ENCODE measurements at places on chromosomes 2 and 18.

DNA sequence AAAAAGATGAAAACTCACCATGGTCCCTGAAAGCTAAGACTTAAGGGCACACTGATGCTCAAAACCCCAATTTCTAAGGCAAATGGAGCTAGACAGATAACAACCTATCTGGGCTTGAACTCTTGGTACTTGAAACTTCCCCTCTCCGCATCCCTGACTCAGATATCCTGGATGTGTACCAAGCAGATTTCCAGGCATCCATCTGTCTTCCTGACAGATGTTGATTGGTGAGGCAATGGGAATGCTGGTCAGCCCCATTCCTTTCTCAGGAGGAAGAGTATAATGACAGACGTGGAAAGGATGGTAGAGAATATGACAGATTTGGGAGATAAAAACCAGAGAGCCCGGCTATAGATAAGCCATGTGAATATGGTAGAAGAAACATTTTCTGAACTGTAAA lies 69.2 kb downstream of the ADD2 start:
- DNase-seq: no peak

DNA sequence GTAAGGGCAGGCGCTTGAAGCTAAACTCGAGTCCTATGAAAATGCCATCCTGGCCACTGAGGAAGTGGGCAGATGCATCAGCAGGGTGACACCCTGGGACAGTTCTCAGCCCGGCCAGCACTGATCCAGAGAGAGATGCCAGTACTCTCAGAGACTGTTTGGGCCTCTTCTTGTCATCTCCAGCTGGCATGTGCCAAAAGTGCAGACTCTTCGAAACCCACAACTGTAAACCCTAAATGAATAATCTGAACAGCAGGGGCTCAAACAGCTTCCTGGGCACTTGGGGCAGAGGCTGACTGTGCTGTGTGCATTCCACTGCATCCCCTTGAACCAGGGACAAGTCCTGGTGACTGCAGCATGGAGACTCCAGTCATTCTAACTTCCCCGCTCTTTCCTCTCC lies 204.2 kb upstream of the SMAD2 start:
- DNase-seq: no peak

GRCh38 chr2:15117409-15118050 lies 443.6 kb downstream of the NBAS start:
- DNase-seq: no peak

GRCh38 chr2:136399667-136400289 lies 281.8 kb upstream of the CXCR4 start:
- no peak for DNase-seq

DNA sequence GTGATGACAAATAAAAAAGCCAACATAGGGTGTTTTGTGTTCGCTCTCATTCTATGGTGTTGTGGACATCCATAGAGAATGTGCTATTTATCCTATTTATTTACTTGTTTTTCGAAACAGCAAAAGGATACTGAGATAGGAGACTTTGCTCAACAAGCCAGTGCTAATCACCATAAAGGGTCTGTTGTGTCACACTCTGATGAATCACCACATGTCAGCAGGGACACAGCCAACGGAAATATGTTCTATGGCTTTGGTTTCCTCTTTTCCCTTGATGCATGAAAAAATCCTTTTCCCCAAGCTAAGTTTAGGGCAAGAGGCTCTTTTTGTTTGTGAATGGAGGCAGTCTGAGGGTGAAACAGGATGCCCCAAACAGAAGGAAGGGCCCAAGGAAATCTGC lies 154.3 kb downstream of the RNF152 start:
- DNase-seq: peak; percentile 9

DNA sequence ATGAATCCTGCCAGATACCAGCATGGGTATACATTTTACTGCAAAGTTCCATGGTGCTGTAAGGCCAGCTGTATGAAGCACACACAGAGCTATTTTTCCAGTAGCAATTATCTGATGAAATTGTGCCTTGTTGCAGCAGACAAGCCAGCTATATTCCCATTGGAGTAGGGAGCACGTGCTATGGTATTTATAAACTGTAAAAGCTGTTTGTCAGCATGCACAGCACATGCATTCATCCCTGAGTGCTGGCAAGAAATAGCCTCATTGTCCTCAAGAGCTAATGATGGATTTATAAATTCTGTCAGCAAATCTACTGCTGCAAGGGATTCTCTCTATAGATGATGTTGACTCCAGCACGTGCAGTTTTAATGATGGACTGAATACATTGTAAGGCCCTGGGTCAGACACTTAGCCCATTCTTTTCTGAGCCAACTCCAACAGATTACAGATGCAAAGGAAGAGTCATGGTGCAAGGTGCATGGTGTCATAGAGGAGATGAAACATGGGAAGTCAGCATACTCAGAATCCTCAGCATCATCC lies 61.7 kb downstream of the KCNS3 start:
- no peak for DNase-seq

- DNase-seq: no peak
These were observed 45.9 kb upstream of the RHOB start for GRCh38 chr2:20400787-20401488.

- DNase-seq: no peak
These were observed 20.5 kb downstream of the ANKRD62 start for GRCh38 chr18:12113999-12114646.

GRCh38 chr2:55952415-55952814 lies 28.8 kb upstream of the EFEMP1 start:
- DNase-seq: peak; percentile 14

GRCh38 chr2:96811917-96812316 lies 4.2 kb upstream of the CNNM3 start:
- DNase-seq: no peak

GRCh38 chr18:47492691-47493090 lies 241.2 kb upstream of the SKOR2 start:
- no peak for DNase-seq

DNA sequence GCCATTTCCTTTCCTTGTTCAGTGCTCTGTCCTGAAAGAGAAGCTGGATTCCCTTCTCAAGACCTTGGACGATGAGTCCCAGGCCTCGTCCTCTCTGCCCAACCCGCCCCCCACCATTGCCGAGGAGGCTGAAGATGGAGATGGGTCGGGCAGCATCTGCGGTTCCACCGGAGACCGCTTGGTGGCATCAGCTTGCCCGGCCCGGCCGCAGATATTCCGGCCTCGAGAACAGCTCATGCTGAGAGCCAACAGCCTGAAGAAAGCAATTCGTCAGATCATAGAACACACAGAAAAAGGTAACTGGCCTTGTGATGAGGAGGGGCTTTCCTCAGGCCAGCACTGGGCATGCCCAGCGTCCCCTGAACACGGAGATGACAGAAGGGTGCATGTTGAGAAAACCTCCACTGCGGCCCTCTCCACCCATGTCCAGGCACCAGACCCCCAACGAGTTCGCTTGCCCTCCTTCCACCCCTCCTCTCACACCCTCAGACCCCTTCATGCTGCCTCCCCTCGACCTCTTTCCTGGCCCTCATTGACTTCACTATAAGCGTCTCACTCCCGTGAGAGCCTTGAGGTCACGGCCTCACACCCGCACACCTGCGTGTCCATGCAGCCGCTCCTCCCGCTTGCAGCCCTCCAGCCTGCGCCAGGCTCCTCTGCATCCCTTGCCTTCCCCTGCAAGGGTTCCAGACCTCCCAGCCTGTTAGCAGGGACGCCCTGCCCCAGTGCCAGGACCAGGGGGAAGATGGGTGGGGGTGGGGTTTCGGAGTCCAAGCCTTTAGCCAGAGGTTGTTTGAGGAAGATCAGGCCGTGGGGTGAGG lies 95.0 kb downstream of the DGKD start:
- DNase-seq: peak; percentile 25

DNA sequence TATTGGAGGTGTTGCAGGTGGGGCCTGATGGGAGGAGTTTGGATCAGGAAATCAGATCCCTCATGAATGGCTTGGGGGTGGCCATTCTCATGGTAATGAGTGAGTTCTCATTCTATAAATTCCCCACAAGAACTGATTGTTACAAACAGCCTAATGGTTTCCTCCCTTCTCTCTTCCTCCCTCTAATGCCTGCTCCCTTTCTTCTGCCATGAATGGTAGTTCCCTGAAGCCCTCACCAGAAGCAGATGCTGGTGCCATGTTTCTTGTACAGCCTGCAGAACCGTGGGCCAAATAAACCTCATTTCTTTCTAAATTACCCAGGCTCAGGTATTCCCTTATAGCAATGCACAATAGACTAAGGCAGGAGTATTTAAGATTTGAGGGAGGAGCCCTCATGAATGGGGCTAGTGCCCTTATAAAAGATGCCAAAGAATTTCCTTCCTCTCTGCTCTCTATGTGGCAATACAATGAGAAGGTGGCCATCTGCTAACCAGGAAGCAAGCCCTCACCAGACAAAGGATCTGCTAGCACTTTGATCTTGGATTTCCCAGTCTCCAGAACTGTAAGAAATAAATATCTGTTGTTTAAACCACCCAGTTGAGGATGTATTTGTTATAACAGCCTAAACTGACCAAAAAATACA lies 251.8 kb downstream of the ZEB2 start:
- DNase-seq: no peak

DNA sequence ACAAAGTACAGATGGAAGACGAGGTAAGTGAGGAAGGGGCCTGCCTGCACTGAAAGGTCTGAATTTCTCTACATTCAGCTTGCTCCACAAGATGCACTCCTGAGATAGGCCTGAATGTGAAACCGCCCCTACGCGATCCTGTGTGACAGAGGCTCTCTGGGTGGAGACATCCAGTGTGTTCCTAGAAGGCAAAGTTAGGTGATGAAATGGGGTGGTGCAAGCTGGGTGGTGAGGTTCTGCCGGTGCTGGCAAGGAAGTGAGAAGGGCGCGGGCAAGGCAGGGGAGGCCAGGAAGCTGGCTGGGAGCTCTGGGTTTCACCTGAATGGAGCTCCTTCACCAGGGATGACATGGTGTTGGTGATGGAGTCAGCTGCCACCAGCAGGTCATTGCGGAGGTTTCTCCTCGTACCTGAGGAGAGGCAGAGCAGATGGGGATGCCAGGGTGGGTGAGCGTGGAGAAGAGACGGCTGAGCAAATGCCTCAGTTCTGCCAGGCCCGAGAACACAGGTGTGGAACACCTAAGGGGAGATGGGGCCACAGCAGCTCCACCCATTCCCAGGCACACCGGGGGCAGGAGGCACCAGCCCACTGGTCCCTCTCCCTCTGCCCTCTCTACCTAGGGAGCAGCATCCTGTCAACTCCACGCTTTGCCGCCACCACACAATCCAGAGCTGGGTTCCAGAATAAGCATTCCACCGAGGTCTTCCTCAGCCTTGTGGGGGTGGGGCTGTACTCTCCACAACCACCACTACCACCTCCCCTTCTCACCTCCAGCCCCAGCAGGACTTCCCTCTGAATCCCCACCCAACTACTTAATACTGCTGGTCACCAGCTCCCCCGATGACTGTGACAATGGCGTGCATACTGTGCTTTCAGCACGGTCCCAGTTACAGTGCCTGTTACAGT lies 45.5 kb upstream of the DNMT3A start:
- DNase-seq: no peak

DNA sequence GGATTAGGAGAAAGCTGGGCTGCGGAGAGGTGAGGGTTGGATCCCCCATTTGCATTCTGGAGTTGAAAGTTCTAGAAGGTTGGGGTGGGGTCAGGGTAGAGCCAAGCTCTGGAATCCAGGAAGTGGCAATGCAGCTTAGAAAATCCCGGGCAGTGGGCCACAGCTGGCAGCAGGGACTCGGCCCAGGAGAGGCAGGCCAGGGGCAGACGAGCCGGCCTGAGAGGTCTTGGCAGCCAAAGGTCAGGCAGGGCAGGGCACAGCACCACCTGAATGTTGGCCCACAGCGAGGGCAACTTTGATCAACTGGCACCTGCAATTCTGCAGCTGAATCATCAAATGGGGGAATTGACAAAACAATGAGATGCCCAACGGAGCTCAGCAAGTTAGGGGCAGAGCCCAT lies 139.2 kb downstream of the INHBB start:
- no peak for DNase-seq

GRCh38 chr2:145744541-145745386 lies 1224.8 kb upstream of the ZEB2 start:
- peak; percentile 83 for DNase-seq

- no peak for DNase-seq
These were observed 32.4 kb downstream of the CDCA7 start for GRCh38 chr2:173387079-173387478.

GRCh38 chr2:50773211-50773932 lies 258.6 kb downstream of the NRXN1 start:
- DNase-seq: no peak

DNA sequence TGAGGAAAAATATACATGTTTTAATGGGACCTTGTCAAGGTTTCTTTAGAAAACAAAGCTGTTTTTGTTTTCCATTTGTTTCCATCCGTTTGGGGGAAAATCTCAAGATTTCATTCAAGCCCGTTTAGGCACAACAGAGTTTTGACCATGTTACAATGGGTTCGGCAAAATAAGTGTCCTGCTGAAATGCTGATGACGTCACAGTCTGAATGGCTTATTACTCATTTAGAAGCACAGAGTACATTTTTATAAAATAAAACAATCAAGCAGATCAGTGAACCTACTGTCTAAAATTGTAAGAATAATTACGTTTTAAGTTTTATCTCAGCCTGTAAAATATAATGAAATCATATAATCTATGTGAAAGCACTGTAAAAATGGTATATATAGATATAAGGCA lies 174.2 kb downstream of the MYT1L start:
- DNase-seq: no peak

- DNase-seq: no peak
These were observed 372.5 kb downstream of the RNF144A start for GRCh38 chr2:7289697-7290096.

GRCh38 chr2:197310987-197311420 lies 424 bp upstream of the ANKRD44 start:
- DNase-seq: no peak

GRCh38 chr2:220246386-220246785 lies 619.0 kb downstream of the SLC4A3 start:
- DNase-seq: no peak

DNA sequence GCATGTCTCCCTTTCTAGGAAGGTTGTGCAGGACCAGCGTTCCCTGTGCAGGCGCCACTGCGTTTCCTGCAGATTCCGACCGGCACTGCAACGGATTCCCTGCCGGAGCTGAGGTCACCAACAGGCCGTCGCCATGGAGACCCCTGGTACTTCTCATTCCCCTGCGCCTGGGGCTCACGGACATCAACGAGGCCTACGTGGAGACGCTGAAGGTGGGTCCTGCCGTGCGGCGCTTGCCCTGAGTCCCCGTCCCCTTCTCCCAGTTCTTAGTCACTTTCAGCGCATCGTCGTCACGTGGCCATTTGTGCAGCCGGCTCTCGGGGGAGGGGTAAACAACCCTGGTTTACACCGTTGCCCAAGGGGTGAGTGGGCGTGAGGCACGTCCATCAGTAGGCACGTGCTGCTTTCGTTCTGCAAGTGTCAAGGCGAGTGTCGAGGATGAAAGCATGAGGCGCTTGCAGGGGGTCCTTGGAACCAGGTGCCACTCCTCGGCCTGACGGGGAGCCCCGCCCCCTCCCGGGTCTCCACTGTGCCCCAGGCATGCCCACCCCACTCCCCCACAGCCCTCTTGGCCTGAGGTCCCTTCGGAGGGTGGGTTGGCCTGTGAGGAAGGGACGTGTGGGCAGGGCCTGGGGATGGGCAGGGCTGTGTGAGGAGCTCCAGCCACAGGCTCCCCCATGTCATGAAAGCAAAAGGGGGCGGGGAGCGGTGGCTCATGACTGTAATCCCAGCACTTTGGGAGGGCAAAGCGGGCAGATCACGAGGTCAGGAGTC lies 19.8 kb downstream of the DTYMK start:
- no peak for DNase-seq

Data from hematopoietic multipotent progenitor cell treated with erythropoietin and hydrocortisone succinate and interleukin-3 and kit ligand, for 6 days (in vitro differentiated cells).